ENCODE measurements at places on chromosomes 16 and 17.

GRCh38 chr16:12170103-12171040 is 193.8 kb downstream of the SNX29 start:
- H3K27me3 ChIP-seq: no peaks in the 10 kb centered on the region
- no peak for DNase-seq
- H3K4me3 ChIP-seq: no peak overlapping the region
- no peak overlapping the region for H3K27ac ChIP-seq
- H3K36me3 ChIP-seq: no peaks in the 10 kb centered on the region

DNA sequence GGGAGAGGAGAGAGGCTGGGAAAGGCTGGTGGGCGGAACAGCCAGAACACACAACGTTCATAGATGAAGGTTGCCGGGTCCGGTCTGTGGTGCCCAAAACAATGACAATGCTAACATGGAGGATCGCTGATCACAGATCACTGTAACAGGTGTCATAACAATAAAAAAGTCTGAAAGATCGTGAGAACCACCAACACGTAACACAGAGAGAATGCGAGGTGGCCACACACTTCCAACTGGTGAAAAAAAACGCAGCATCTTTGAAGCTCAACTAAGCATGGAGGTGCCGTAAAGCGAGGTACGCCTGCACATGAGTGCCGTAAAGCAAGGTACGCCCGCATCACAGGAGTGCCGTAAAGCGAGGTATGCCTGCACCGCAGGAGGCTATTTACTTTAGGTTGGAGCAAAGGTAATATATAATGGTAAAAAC is 42.3 kb downstream of the ABR start:
- DNase-seq: no peak
- H3K27ac ChIP-seq: no peak overlapping the region
- no peaks in the 10 kb centered on the region for H3K27me3 ChIP-seq
- no peak overlapping the region for H3K4me3 ChIP-seq
- H3K36me3 ChIP-seq: no peaks in the 10 kb centered on the region
- H3K4me1 ChIP-seq: peaks cover 44% of the 10 kb centered on the region

DNA sequence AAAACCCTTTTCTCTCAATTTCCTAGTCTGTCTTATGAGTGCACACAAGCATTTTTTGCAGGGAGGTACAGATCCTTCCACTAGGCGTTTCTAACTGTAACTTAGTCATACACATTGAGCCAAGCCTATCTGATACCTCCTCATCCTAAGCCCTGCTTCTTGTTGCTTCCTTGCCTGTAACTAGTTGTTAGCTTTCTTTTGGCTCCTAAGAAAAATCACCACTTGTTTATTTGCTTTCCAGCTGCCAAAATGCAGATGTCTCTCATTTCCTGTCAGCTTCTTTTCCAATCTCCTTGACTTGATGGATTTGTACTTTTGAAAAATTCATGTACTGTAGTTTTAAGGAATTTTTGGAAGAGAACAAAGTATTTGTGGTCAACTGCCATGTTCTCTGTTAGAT is 73.7 kb downstream of the TNRC6C start:
- H3K4me3 ChIP-seq: no peak overlapping the region
- no peak for DNase-seq
- H3K27ac ChIP-seq: peak overlapping the region; percentile 75

DNA sequence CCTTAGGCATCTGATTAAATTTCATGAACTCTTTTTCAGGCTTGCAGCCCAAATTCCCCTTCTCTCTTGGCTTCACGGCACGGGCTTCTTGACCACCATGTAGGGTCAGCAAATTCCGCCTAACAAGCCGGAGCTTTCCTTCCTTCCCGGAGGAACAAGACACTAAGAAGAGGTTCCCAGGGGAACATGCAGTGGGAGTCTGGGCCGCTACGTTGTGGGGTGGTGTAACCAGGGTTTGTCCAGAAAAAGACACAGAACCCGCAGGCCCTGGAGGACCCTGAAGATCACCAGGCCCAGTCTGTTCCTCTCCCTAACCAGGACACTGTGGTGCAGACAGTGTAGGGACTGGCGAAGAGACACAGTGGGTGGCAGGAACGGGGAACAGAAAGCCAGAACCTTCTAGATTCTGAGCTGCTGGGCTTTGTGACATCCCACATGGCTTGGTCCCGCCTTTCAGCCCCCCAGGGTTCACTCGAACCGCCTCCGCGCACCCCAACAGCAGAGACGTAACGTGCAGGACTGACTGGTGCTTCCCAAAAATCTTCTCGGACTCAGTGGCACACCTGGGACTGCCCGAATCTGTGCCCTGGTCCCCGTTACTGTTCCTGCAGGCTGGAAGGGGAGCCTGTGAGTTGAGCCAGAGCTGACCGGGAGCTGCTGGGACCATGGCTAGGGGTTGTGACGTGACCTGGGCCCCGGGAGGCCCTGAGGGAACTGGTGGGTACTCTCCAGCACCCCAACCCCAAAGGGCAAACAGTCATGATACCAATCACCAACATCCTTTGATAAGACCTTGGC is 55.2 kb downstream of the TBC1D16 start:
- no peak overlapping the region for H3K4me3 ChIP-seq
- H3K36me3 ChIP-seq: no peaks in the 10 kb centered on the region
- no peak for DNase-seq
- H3K27ac ChIP-seq: no peak overlapping the region
- no peaks in the 10 kb centered on the region for H3K4me1 ChIP-seq

GRCh38 chr17:39527220-39527813 is 66.0 kb downstream of the CDK12 start:
- no peaks in the 10 kb centered on the region for H3K27me3 ChIP-seq
- H3K27ac ChIP-seq: no peak overlapping the region
- DNase-seq: no peak
- H3K4me3 ChIP-seq: no peak overlapping the region
- H3K36me3 ChIP-seq: peaks cover 69% of the 10 kb centered on the region
